Inflammatory macrophage treated with lipopolysaccharide for 4 hours (primary cell): ENCODE measurements at places on chromosomes 5 and 9.
A peak's percentile ranks its signal among the peaks of the same experiment; 100 is the strongest.

- DNase-seq: peak; percentile 59
Observed at GRCh38 chr9:126705767-126706697, 92.3 kb downstream of the LMX1B start.

DNA sequence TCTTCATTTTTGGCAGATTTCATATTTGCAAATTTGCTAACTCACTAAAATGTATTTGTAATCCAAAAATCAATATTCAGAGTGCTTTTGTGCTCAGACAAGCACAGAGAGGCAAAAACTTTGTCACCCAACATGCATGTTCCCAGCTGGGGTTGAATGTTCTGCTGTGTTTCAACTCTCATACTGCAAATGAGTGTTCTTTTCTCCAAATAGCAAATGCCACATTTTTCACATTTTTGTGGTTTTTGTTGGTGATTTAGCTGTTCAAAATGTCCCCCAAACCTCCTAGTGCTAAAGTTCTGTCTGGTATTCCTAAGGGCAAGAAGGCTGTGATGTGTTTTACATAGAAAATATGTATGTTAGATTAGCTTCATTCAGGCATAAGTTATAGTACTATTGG lies 87.3 kb upstream of the PCSK5 start:
- DNase-seq: no peak

DNA sequence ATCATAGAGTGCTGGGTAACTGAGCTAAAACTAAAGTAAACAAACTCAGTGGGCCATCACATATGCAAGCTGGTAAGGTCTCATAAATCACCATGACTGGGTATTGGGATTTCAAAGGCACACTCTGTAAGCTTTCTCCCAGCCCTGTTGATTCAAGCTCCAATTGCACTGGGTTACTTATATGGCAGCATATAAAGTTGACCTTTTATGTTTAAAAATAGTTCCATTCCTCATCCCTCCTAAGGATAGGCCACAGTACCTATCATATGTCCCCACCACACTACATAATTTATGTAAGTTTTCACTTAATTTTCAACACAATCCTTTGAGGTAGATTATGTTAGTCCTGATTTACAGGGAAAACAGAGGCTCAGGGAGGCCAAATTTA lies 438.4 kb downstream of the RAB3C start:
- no peak for DNase-seq

GRCh38 chr5:150853561-150853960 lies 7.2 kb downstream of the IRGM start:
- DNase-seq: peak; percentile 42

DNA sequence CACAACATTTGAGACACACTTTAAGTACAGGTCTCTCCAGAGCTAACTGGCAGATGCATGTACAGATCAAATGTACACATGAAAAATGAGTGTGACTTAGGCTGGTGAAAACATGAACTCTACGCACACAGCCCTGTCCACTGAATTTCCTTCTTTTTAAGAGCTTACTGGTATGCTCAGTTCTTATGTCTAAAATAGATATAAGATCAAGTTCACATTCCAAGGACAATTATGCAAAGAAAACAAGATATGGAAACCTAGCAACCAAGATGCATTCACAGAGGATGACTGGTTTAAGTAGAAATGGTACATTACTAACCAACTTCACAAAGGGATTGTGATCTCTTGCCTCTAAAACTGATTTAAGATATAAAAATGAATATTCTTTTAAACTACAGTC lies 56.7 kb downstream of the TLE1 start:
- no peak for DNase-seq

GRCh38 chr5:119105971-119106370 lies 35.1 kb downstream of the DMXL1 start:
- DNase-seq: no peak

DNA sequence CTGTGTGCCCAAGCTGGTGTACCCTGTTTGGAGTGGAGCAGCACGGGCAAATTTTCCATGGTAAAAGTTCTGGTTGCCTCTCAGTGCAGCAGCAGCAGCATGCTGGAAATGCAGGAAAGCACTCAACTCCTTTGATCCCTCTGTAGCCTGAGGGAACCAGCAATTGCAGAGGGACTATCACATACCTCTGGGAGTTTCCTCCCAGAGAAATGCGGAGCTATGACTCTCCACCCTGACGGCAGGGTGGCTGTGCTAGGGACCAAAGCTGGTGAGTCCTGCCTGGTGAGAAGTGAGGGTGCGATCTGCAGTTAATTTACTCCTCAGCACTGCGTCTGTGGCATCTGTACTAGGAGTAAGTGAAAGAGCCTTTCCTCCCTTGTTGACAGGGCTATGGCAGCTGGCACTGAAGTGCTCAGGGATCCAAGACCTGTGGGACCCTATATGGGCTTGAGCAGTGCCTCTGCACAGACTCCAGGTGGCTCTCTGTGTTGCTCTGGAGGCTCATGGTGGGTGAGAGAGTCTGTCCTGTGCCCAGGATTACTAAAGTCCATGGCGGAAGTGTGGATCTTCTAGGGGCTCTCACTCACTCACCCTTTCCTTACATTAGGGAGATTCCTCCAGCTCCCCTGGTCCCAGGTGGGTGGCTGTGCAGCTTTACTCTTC lies 601.2 kb upstream of the TYRP1 start:
- DNase-seq: no peak
